ENCODE measurements at places on chromosomes 11 and 22.

DNA sequence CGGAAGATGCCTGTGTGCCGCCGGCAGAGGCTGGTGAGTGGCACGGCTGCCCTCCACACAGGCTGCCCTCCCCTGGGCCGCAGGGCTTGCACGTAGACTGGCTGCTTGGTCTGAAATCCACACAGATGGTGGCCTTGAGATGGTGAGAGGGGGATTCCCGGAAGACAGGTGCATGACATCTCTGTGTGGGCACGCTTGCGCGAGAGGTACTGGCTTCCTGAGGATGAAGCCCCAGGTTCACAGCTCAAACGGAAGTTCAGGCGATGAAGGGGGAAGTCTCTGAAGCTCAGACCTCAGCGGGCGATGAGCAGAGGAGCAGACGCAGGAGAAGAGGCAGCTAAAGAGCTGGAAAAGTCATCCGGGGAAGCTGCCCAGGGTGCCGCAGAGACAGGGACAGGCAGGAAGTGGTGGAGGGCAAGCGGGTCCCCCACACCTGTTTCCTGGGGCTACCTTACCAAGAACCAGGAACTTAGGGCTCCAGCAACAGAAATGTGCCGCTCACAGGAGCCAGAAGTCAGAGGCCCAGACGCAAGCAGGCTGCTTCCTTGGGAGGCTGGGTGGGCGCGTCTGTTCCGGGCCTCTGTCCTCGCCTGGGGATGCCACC lies 7.2 kb downstream of the CRELD2 start:
- no peak for DNase-seq

DNA sequence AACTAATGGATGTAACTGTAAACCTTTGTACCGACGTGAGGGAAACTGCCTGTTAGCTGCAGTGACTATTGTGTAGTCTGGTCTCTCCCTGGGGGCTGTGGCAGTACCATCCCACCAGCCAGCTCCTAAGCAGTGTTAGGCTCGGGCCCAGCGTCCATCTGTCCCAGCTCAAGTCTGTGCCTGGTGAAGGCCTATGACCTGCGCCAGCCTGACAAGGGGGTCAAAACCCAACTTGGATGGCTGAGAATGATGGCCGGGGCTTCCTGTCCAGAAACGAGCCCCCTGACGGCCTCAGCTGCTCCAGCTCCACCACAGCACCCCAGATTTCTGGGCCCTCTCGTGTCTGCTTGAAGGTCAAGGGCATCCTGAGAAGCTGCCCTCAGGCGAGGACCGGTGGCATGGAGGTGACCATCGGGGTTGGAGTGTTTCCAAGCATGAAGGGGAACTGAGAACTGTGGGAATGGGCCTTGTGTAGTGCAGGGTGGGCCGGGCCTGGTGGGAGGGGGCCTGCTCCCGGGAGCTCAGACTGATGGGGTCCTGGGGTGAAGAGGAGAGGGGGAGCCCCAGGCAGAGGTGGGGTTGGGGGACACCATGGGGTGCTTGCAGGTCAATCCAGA lies 14.3 kb upstream of the SPI1 start:
- DNase-seq, result no peak

DNA sequence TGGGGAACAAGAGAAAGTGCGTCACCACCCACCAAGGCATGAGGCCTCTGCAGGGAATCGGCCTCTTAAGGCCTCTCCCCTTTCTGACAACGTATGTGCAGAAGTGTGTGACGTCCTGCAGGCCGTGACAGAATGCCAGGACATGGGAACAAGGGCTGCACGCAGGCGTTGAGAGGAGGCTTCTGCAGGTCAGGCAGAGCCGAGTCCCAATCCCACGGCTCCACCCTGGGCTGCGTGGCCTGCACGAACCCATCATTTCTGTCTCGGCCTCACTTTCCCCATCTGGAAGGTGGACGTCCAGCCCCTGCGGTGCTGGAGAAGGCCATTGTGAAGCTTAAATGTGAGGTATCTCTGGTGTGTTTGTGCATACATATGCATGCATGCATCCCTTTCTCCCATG lies 61.8 kb downstream of the SHANK2 start:
- no peak for DNase-seq

DNA sequence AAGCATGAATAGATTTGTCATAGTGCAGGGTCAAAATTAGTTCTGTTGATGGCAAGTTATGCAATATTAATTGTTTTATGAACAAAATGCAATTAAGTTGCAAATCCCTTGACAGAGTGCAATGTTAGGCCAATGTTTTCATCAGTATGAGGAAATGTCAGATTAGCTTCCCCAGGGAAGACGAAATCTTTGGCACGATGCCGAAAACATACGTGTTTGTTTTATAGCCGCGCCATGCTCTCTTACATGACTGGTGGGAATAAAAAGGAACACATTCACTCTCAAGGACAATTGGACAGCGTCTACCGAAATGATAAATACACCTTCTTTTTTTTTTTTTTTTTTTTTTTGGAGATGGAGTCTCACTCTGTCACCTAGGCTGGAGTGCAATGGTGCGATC lies 27.0 kb downstream of the MFNG start:
- DNase-seq, result no peak

DNA sequence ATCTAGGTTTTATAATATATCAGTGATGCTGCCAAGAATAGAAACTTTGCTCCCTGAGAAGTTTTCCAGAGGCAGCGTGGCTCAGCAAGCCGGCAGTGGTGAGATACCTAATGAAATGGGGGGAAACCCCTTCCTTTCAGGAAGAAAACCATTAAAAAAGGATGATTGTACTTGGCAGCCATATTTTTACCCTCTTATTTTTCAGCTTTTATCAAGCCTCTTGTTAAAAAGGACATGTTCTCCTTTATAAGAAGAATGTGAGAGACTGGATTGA lies 9.0 kb upstream of the ME3 start:
- no peak for DNase-seq

GRCh38 chr11:114395736-114396135 lies 4.6 kb downstream of the C11orf71 start:
- peak; percentile 7 for DNase-seq

GRCh38 chr22:48089601-48090331 lies 1327.3 kb downstream of the TBC1D22A start:
- peak; percentile 3 for DNase-seq

- no peak for DNase-seq
Measured at GRCh38 chr11:100673063-100673462, 14.0 kb upstream of the ARHGAP42 start.

DNA sequence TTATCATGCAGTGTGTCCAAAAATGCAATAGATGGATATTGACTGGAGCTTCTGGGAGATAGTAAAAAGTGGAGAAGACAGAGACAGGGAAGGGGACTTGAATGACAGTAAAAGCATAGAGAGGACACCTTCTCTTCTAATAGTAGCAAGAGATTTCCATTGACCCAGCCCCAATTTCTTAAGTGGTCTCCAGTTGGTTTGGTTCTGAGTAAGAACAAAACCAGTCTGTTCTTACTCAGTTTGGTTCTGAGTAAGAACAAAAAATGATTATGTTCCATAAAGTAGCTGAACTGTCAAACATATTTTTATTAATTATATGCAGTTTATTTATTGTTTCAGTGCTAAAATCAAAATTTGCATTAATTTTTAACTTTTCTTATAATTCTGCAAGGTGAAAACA lies 316.8 kb upstream of the MPPED2 start:
- DNase-seq, result no peak

GRCh38 chr11:103499710-103500340 lies 390.6 kb downstream of the DYNC2H1 start:
- DNase-seq, result no peak

DNA sequence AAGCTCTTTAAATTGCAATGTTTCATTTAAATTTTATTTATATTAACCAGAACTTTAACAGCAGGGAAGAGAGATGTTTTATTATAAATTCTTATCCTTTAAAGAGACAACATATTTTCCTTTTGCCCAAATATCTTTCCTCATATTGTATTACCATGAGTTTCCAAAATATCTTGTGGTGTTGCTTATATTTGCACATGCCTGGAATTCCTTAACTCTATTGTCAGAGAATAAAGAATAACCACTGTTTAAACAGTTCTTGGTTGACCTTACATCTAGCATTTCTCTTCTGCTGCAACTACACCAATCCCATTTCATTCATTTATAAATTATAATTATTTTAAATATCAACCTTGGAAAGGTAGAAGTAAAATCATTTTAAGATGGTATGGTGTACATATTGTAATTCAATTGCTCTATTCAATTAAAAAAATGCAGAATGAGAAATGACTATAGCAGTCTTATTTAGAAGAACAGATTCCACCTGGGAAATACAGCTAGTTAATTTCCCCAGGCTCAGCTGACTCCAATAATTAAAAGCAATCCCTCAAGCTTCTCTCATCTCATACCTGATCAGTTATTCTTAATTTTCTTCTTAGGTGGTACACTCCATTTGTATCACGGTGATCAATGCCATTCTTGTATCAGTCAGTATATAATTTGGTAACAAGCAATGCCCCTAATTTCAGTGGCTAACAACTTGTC lies 923.3 kb downstream of the KCNA4 start:
- no peak for DNase-seq

DNA sequence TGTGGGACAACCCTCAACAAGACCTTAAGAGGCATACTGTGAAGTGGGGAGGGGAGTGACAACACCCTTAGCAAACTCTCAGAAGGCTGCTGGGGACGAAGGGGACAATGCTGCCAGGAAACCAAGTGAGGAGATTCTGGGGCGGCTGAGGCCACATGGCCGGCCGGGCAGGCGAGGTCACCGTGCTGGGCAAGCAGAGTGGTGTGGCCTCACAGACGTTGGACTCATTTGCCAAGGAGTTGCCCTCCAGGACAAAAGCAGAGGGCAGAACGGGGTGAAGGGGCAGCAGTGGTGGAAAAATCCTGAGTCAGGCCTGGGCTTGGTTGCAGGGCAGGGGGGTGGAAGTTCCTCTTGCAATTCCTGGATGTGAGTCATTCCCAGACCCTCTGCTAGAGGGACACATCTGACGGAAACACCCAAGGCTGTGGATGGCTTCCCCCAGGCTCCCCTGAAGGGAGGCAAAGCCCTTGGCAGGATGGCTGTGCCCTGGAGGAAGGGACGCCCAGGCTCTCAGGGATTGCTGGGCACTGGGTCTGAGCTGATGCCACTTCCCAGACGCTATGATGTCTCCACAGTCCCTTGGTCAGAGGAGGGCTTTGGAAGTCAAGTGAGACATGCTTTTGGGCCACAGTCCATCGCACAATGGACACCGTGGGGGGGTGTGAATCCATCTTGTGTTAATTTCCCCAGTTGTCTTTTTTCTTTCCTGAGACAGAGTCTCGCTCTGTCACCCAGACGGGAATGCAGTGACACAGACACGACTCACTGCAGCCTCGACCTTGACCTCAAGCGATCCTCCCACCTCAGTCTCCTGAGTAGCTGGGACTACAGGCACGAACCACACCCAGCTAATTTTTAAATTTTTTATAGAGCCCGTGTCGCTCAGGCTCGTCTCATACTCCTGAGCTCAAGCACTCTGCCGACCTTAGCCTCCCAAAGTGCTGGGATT lies 16.2 kb upstream of the SHANK3 start:
- no peak for DNase-seq

DNA sequence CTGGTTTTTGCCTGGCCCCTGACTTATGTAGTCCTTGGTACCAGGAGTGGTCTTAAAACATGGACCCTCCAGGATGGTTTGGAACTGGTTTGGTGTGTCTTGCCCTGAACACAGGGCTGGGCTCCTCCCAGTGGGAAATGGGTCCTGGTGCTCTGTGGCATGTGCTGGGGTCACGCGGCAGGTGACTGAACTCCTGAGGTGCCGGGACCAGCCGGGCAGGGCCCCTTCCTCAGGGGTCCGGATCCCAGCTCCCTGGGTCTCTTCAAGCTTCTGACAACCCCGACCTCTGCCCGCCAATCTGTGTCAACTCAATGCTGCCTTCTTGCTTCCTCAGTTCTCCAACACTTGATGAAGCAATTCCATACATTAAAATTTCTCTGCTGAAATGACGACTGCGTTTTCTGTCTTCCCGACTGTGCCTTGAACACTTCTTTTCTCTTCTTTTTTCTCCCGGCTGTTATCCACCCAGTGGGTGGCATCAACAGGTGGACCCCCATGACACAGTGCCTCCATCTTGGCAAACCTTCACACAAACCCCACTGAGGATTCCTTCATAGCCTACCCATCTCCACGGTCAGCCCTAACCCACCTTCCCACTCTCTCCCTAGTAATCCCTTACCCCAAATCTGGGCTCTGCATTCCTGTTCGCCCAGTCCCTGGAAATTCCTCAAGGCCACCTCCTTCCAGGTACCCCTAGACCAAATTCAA lies 4.4 kb downstream of the IFT27 start:
- no peak for DNase-seq

DNA sequence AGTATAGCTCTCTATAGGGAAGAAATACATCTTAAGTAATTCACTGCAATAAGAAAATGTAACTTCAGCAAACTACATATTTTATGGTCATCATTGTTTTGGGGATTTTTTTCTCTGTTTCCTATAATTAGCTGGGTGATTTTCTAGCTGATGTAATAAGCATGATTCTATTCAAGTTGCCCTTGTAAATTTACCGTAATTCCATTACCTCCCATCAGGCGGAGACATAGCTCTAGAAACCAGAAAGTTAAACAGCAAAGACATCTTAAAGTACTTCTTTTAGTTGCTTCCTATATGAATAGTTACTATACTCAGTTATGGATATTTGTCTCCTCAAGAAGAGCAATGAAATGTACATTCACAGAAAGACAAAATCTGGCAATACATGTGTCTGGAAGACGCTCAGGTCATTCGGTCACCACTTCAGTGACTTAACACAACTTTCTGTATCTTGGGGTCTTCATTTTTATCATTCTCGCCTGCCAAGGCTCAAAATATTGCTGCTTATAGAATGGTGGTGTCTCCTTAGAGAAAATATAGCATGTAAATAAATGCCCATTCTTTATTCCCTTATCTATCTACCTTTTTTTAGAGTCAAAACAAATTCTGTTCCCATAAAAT lies 239.9 kb upstream of the ZC3H12C start:
- peak; percentile 2 for DNase-seq

DNA sequence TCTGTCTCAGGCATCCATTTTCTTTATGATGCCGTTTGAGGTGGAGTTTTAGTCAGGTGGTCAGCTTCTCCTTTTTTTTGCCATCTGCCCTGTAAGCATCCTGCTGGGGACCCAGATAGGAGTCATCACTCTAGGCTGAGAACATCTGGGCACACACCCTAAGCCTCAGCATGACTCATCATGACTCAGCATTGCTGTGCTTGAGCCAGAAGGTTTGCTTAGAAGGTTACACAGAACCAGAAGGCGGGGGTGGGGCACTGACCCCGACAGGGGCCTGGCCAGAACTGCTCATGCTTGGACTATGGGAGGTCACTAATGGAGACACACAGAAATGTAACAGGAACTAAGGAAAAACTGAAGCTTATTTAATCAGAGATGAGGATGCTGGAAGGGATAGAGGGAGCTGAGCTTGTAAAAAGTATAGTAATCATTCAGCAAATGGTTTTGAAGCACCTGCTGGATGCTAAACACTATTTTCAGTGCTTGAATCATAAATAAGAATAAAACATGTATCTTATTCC lies 10.9 kb upstream of the HBE1 start:
- no peak for DNase-seq

DNA sequence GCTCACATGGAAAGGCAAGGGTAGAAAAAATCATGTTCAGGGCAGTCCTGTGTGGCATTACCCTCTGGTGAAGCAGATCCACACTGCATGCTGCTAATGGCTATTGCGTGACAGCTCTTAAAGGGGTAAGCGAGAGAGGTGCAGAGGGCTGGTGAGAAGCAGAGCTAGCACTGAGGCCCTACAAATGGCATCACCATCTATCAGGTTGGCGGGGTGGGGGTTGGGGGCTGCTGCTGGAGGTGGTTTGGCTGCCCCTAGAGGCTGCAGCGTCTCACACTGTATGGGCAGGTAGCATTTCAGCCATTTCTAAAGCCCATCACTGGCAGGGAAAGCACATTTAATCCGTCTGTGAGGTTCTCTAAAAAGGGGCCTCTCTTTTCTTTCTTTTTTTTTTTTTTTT lies 16.9 kb upstream of the TMA7B start:
- no peak for DNase-seq
